ENCODE measurements at places on chromosomes 2 and 18.
A peak's percentile ranks its signal among the peaks of the same experiment; 100 is the strongest.

GRCh38 chr2:158967731-158968395 is 577 bp upstream of the TANC1 start:
- H3K4me1 ChIP-seq, result no peaks in the 10 kb centered on the region
- no peaks in the 10 kb centered on the region for H3K36me3 ChIP-seq
- H3K27ac ChIP-seq, result peak overlapping the region; percentile 37
- H3K27me3 ChIP-seq, result no peaks in the 10 kb centered on the region
- peak overlapping the region; percentile 86 for H3K4me3 ChIP-seq

DNA sequence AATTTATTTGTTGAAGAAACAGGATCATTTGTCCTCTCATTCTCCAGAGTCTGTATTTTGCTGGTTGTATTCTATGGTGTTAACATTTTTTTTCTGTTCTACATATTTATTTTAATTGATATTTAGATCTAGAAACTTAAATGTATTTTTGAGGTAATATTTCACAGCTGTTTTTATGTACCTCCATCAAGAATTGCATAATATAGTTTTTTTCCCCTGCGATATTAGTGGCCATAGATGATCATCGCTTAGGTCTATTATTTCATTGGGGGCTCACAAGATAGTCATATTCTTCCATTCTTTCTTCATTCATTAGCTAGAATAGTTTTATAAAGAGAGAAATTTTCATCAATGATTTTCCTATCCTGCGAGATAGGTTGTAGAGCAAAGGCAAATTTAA is 89.3 kb downstream of the PARD3B start:
- no peak overlapping the region for H3K27ac ChIP-seq
- DNase-seq, result no peak
- H3K36me3 ChIP-seq, result no peaks in the 10 kb centered on the region
- no peaks in the 10 kb centered on the region for H3K4me1 ChIP-seq
- H3K4me3 ChIP-seq, result no peak overlapping the region
- H3K27me3 ChIP-seq, result no peaks in the 10 kb centered on the region

DNA sequence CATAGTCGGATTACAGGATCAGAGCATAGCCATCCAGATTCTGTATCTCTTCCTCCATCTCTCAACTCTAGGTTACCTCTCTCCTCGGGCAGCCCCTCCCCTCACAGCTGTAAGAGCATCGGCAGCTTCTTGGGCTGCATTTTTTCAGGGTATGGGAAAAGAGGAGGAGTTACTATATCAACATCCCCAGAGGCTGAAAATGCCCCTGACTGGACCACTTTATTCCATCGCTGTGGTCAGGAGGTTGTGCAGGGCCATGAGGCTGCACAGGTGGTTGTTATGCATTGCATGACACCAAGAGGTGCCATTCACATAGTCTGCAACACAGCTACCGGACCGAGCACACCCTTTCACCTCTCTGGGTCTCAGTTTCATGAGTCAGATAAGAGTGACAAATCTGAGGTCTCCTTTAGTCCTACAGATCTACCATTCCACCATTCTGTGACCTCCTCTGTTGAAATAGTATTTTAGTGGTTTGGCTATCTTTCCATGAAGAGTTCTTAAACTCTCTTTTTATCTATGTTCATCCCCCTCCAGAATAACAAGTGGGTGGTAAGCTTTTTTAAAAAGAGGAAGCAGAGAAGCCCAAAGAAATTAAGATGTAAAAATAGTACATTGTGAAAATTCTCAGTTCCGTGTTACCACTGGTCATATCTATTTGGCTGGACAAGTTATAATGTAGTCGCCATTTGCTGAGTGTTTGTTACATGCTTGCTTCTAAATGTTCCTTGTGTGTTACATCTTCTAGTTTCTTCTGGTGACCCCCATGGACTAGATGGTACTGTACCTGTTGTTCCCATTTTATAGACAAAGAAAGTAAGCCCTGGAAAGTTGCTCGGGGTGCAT is 56.6 kb upstream of the SLC1A4 start:
- DNase-seq, result no peak
- H3K4me3 ChIP-seq, result no peak overlapping the region
- no peaks in the 10 kb centered on the region for H3K27me3 ChIP-seq
- H3K27ac ChIP-seq, result no peak overlapping the region
- H3K36me3 ChIP-seq, result no peaks in the 10 kb centered on the region
- H3K4me1 ChIP-seq, result no peaks in the 10 kb centered on the region

DNA sequence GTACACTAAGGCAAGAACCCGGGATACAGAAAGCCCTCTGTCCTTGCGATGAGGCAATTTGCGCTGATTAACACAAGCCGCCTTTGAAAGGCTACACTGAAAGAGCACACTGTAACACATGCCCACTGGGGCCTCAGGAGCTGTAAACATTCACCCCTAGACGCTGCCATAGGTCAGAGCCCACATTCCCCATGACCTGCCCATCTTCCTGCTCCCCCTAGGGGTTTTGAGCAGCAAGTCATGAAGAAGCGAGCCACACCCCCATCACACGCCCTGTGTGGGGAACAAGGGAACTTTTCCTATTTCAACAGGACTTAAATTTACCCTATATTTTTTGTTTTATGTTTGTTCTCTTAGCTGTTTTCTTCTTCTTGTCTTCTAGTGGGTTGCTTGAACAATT is 47.8 kb upstream of the SLC4A10 start:
- H3K4me1 ChIP-seq, result no peaks in the 10 kb centered on the region
- no peak overlapping the region for H3K27ac ChIP-seq
- H3K27me3 ChIP-seq, result no peaks in the 10 kb centered on the region
- H3K4me3 ChIP-seq, result no peak overlapping the region
- DNase-seq, result no peak

- no peak overlapping the region for H3K27ac ChIP-seq
- H3K27me3 ChIP-seq, result no peaks in the 10 kb centered on the region
- H3K4me3 ChIP-seq, result no peak overlapping the region
Measured at GRCh38 chr2:239720361-239721360, 304.5 kb downstream of the NDUFA10 start.

DNA sequence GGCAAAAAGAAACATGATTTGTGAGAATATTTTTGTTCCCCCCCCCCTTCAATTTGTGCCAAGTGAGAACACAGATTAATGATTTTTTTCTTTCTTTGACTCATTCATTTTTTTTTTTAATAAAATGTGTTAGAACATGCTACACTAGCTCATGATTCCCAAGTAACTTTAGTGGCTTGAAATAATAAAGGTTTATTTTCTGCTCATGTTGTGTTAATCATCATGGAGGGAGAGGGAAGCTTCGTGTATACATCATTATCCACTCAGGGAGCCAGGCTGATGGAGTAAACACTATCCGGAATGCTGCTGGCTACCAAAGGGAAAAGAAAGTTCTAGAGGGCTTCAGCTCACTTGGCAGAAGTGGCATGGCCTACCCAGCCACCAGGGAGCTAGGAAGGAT is 40.6 kb downstream of the PHLPP1 start:
- no peaks in the 10 kb centered on the region for H3K27me3 ChIP-seq
- DNase-seq, result no peak
- no peak overlapping the region for H3K4me3 ChIP-seq
- H3K27ac ChIP-seq, result no peak overlapping the region

GRCh38 chr18:55439056-55439455 is 148.9 kb downstream of the TCF4 start:
- no peaks in the 10 kb centered on the region for H3K27me3 ChIP-seq
- H3K4me1 ChIP-seq, result peaks cover 3% of the 10 kb centered on the region
- no peak overlapping the region for H3K4me3 ChIP-seq
- no peak for DNase-seq
- H3K27ac ChIP-seq, result no peak overlapping the region

DNA sequence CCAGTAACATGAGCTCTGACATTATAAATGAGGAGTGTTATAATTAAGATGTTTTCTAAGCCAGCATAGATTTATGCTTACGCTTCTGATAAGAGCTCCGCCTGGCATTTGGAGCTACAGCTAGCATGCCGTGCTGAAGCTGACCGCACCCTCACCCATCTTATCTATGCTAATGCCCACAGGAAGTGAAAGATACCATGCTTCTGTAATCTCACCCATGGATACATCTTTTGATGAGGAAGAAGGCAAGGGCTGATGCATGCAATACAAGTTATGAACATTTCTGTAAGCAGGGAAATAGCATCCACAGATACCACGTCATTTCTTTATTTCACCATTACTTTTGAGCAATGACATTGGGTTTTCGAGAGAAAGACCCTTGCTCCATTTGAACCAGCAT is 82.3 kb downstream of the ARL4C start:
- H3K4me3 ChIP-seq, result no peak overlapping the region

DNA sequence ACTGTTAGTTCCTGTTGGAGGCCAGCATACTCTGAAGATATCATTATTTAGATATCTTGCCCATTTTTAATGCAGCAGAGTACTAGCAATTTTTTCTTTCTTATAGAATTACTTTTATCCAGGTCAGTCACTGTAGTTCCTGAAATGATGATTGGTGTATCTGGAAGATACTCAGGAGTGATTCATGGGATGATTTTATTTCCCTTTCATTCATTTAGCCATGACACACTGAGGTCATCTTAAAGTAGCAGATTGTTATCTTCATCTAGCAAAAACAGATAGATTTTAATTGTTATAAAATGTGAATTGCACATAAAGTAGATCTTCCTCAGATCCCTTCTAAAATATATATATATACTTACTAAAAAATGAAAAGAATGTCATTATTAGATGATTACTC is 109.1 kb downstream of the PIK3C3 start:
- peaks cover 7% of the 10 kb centered on the region for H3K36me3 ChIP-seq
- H3K4me3 ChIP-seq, result no peak overlapping the region
- H3K4me1 ChIP-seq, result no peaks in the 10 kb centered on the region
- H3K27ac ChIP-seq, result no peak overlapping the region
- DNase-seq, result no peak

- H3K27me3 ChIP-seq, result no peaks in the 10 kb centered on the region
- peak overlapping the region; percentile 21 for H3K27ac ChIP-seq
- no peak overlapping the region for H3K4me3 ChIP-seq
- no peaks in the 10 kb centered on the region for H3K36me3 ChIP-seq
- no peaks in the 10 kb centered on the region for H3K4me1 ChIP-seq
- peak; percentile 60 for DNase-seq
Measured at GRCh38 chr2:30272761-30273573, 41.6 kb downstream of the LBH start.

DNA sequence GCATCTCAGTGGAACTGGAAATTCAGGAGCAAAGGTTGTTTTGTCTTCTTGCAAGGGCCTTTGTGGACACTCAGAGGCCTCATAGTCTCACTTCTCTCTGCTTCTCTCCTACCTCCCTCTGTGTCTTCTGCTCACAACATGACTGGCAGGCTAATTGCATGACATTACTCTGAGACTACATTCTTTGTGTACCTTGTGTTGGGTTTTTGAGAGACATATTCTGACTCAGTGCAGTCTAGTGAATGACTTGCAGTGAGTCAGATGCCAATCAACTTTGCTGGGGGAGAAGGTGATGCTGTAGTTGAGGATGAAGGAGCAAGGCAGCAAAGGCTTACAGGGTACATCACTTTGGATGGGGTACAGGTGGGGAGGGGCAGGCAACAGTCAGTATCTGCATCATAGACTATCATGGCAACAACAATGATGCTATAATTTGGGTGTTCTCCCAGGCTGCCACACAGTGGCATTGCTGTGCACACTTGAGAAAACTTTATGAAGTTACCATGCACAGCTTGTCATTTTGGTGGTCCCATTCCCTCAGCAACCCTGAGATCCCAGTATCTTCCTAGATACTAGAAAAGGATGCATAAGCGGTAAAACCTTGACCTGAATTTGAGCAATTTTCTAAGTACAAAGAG is 69.3 kb upstream of the SLC16A14 start:
- no peaks in the 10 kb centered on the region for H3K36me3 ChIP-seq
- H3K27ac ChIP-seq, result no peak overlapping the region

- H3K27ac ChIP-seq, result no peak overlapping the region
- no peaks in the 10 kb centered on the region for H3K36me3 ChIP-seq
- no peak for DNase-seq
- peaks cover 3% of the 10 kb centered on the region for H3K4me1 ChIP-seq
Measured at GRCh38 chr2:231998046-231998445, 36.5 kb downstream of the DIS3L2 start.

GRCh38 chr18:79227621-79228020 is 158.4 kb downstream of the ATP9B start:
- H3K4me1 ChIP-seq, result no peaks in the 10 kb centered on the region
- H3K27me3 ChIP-seq, result no peaks in the 10 kb centered on the region
- H3K36me3 ChIP-seq, result no peaks in the 10 kb centered on the region
- no peak overlapping the region for H3K4me3 ChIP-seq

- H3K4me1 ChIP-seq, result peaks cover 13% of the 10 kb centered on the region
- DNase-seq, result no peak
- H3K36me3 ChIP-seq, result no peaks in the 10 kb centered on the region
Measured at GRCh38 chr2:18976168-18976961, 382.1 kb downstream of the OSR1 start.

GRCh38 chr2:45769854-45770576 is 118.5 kb downstream of the PRKCE start:
- DNase-seq, result no peak
- no peaks in the 10 kb centered on the region for H3K27me3 ChIP-seq
- H3K4me1 ChIP-seq, result peaks cover 5% of the 10 kb centered on the region
- no peak overlapping the region for H3K4me3 ChIP-seq

DNA sequence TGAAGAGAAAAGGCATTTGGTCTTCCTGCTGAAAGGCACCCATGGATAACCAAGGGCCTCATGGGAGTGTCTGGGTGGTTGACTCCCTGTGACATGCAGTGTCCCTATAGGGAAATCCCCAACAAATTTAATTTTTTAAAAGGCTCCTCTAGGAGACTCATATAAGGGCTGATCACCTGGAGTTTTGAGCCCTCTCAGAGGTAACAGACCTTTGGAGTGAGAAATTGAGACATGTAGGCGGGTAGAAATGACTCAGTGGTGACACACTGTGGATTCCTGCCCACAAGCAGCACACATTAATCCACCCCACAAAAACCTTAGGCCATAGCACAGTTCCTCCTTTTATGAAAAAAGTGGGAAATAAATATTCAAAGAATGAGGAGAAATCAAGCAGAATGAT is 557.0 kb upstream of the CNTNAP5 start:
- no peak overlapping the region for H3K27ac ChIP-seq
- no peaks in the 10 kb centered on the region for H3K27me3 ChIP-seq
- no peak for DNase-seq
- no peaks in the 10 kb centered on the region for H3K4me1 ChIP-seq
- H3K36me3 ChIP-seq, result no peaks in the 10 kb centered on the region
- no peak overlapping the region for H3K4me3 ChIP-seq

GRCh38 chr2:134446383-134447017 is 192.6 kb downstream of the MGAT5 start:
- H3K27me3 ChIP-seq, result no peaks in the 10 kb centered on the region
- no peak overlapping the region for H3K27ac ChIP-seq
- no peaks in the 10 kb centered on the region for H3K4me1 ChIP-seq
- no peak overlapping the region for H3K4me3 ChIP-seq
- no peak for DNase-seq

DNA sequence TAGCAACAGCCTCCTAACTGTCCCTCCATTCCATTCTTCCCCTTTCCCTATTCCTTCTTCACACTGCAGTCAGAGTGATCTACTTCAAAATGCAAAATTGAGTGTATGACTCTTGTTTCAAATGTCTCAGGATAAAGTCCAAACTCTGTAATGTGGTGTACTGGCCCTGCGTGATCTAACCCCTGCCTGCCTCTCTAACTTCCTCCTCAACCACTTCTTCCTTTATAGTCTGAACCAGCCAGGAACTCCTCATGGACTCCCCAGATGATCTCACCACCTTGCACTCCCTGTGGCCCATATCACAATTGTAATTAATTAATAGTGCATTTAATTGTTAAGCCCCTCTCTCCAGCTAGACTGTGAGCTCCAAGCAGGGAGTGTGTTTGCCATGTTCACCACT is 3.1 kb upstream of the B3GNT2 start:
- no peak overlapping the region for H3K27ac ChIP-seq
- no peak for DNase-seq
- no peaks in the 10 kb centered on the region for H3K4me1 ChIP-seq
- H3K36me3 ChIP-seq, result no peaks in the 10 kb centered on the region
- H3K4me3 ChIP-seq, result no peak overlapping the region

- H3K4me1 ChIP-seq, result no peaks in the 10 kb centered on the region
- no peaks in the 10 kb centered on the region for H3K36me3 ChIP-seq
- no peak overlapping the region for H3K4me3 ChIP-seq
- peak; percentile 50 for DNase-seq
- H3K27ac ChIP-seq, result no peak overlapping the region
Measured at GRCh38 chr18:55869556-55870501, 281.8 kb upstream of the TCF4 start.

All from aorta (tissue), 5 donors.